ENCODE measurements at places on chromosomes 7 and 10. TPM values are rescaled to one million over a fixed set of nuclear protein-coding genes. Genes with fewer than 3 reads are reported as not detected.

Gene EVX1
- total RNA-seq = not detected

Gene SEC24C
- total RNA-seq = 44.4 TPM

Gene ARHGEF35
- total RNA-seq = not detected

Gene RNF32
- 0.30 TPM for total RNA-seq

Gene PRKAR2B
- 8.6 TPM for total RNA-seq

Gene MTPN
- total RNA-seq = 77.2 TPM
